M059J (cell line): ENCODE measurements at places on chromosomes 6 and 20.

DNA sequence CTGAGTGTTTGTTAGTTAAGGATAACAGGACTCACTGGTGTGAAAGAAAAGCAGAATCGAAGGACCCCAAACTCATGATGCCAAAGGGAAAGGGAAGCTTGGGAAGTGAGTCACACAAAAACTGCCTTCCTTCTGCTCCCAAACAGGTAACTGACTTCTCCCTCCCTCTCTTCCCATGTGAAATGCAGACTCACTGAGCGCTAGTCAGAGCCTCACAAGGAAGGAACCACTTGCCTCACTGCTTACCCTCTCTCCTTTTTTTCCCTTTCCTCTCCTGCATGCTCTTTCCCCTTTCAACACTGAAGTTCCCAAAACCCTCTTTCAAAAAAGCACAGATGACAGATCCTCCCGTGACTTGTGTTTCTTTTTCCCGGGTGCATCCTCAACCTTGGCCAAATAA lies 56.4 kb downstream of the LYRM4 start:
- DNase-seq, result no peak

DNA sequence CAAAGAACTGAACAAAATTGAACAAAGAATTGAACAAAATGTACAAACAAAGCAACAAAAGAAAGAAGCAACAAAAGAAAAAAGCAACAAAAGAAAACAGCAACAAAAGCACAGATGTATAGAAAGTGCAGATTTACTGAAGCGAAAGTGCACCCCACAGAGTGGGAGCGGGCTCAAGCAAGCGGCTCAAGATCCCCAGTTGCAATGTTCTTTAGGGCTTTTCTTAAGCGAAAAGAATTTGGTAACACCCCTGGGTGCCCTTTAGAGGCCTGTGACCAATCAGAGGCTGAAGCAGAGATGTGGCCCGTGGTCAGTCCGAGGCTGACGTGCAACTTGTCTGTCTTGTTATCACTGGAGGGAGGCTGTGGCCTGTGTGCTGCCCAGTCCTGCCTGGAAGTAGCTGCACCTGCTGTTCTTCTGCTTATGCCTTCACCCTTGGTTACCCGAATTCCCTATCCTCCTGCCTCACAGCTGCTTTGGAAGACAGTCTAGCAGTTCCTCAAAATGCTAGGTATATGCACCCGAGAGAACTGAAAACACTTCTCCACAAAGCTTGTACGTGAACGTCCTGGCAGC lies 13.2 kb upstream of the KIF25 start:
- DNase-seq, result no peak

- no peak for DNase-seq
Measured at GRCh38 chr6:110298411-110298810, 59.7 kb downstream of the METTL24 start.

DNA sequence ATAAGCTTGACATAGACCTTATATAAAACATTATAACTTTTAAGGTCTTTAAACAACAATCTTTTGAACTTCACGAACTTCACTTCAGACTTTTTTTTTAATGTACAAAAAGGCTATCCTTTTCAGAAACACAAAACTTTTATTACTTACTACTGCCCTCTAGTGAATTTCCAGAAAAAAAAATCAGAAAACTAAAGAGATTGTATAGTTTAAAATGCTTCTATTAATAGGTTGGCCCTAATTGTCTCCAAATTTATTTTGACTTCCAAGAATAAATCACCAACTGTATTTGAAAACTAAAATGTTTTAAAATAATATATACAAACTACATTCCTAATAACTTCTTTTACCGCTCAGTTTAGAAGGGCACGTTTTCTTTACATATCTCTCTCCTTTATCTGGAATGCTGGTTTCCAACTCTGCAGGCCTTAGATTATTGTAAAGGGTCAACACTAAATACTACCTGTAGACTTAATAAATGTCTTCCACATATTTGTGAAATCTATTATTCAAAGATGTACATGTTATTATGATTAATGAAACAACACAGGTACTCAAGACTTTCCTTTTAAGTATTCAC lies 66.8 kb downstream of the LMBRD1 start:
- DNase-seq, result peak; percentile 11

GRCh38 chr20:61189534-61189933 lies 62.5 kb upstream of the CDH4 start:
- no peak for DNase-seq
